ENCODE measurements at places on chromosomes 11 and 22.

- no peak for DNase-seq
Measured at GRCh38 chr22:29150701-29151100, 55.0 kb upstream of the EMID1 start.

DNA sequence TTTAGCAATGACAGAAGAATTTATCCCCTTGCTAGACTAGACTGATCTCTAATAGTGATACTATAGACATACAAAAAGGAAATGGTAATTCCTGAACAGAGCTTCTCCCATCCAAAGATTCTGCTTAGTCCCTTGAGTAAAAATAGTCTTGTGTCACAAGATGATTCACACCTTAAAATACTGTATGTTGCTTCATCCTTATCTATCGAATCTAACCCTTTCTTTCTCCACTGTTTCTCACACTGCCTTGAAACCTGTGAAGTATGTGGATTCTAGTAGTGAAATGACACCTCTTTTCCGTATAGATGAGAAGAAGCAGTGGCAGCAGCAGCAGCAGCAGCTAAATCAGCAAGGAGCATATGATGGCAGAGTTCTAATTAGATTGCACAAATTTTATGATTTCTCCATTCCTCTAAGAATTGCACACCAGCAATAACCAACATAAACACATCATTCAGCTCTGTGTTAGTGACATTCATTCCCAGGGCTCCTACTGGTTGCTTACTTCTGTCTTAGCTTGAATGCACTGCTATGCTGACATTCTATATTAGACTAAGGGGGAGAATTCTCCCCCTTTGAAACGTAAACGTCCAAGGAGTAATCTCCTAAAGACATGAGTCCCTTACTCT, 14.6 kb downstream of the KCNA4 start:
- no peak for DNase-seq

DNA sequence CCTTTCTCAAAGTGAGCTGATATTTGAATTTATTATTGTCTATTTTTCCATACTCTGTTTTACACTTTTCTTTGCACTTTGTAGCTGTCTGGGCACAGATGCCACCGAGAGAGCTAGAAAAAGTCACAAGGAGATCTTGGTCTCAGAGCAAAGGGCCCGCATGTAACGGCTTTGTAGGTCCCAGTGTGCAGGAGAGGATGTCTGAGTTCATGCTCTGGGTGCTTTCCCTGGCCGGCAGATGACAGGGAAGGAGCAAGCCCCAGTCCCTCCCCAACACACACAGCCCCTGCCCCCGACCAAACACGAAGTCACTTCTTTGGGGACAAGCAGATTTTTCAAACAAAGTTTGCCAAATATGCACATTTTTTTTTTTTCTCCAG, 55.8 kb downstream of the SMIM38 start:
- no peak for DNase-seq

- no peak for DNase-seq
Measured at GRCh38 chr11:75022296-75022695, 33.6 kb downstream of the NEU3 start.

DNA sequence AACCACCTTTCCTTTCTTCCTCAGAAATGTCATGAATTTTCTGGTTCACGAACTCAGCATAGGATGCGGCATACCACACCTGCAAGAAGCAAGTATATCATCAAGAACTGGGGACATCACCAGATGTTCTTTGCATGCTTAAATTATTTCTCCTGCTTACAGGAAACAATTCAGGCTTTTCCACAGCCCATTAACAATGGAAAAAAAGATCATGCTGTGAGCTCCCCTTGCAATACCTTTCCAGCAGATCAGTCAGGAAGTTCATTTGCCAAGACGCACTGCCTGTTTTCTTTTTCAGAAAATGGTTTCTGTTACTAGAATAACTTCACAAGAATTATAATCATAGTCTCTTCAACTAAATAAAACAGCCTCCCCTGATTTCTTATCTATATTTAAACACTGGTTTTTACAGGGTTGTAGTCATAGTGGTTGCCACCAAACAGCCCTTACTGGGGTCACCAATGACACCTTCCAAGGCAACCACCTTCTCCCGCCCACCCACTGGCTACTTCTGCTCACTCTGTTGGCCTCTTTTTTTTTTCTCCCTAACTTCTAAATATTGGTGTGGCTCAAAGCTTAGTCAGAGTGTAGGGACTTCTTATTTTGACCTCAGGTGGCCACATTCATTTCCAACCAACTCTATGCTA, 42.3 kb upstream of the NFRKB start:
- DNase-seq: no peak

GRCh38 chr11:76436020-76436419, 8.8 kb upstream of the EMSY start:
- DNase-seq: no peak

DNA sequence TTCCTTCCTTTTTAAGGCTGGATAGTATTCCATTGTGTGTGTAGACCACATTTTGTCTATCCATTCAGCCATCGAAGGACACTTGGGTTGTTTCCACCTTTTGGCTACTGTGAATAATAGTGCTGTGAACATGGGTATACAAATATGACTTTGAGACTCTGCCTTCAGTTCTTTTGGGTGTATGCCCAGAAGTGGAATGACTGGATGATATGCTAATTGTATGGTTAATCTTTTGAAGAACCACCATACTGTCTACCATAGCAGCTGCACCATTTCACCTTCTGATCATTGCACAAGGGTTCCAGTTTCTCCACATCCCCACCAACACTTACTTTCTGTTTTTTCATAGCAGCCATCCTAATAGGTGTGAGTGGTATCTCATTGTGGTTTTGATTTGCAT, 30.3 kb downstream of the SGSM1 start:
- no peak for DNase-seq

DNA sequence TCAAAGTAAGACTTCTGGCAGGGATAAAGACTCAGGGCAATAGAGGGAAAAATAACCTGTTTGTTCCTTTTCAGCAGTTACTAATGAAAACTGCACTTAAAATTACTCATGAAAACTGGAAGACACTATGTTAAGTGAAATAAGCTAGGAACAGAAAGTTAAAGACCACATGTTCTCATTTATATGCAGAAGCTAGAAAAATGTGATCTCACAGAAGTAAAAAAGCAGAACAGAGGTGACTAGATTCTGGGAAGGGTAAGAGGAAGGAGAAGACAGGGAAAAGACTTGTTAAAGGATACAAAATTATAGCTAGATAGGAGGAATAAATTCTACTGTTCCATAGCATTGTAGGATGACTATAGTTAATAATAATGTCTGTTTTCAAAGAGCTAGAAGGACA, 22.2 kb downstream of the HPS5 start:
- DNase-seq: no peak

DNA sequence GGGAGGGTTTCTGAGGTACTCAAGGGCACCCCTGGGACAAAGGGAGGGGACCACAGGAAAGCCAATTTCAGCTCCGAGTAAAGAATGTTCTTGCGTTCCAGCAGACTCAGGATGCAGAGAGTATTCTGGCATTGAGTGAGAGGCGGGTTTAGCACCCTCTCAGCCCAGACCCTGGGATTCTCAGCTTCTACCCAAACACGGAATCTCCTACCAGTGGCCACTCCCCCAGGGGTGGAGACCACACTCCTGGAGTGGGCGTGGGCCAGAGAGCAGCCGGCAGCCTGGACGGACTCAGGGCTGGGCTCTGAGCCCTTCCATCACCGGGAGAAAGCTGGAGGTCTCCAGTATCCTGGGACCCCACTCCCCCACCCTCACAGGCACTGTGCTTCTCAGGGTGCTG, 26.1 kb upstream of the TTLL12 start:
- no peak for DNase-seq

GRCh38 chr11:84289381-84289906, 1003.3 kb upstream of the CCDC90B start:
- no peak for DNase-seq

GRCh38 chr11:7892059-7892699, 38.9 kb downstream of the OR10A6 start:
- peak; percentile 58 for DNase-seq

DNA sequence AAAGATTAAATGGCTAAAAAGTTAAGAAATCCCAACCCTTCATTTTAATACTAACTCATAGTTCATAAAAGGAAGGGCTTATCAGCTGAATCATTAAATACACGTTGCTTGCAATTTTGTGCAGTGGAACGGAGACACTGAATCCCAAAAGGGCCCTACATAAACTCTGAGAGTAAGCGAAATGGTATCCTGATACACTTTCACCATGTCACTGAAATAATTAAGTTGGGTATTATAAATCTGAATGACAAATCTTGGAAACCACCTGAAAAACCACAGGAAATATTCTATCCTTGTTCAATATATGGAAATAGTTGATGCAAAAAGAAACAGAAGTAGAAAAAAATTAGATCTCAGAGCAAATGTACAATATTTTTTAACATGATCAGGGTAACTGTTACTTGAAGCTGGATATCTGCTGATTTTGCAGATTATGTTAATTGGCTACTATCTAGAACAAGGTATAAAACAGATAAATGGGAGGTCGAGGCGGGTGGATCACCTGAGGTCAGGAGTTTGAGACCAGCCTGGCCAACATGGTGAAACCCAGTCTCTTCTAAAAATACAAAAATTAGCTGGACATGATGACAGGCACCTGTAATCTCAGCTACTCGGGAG, 55.1 kb downstream of the MAML2 start:
- no peak for DNase-seq

GRCh38 chr11:47225552-47226400, 11.0 kb downstream of the DDB2 start:
- DNase-seq: no peak

- DNase-seq: no peak
Measured at GRCh38 chr11:56764976-56765375, 16.5 kb upstream of the OR9G4 start.

DNA sequence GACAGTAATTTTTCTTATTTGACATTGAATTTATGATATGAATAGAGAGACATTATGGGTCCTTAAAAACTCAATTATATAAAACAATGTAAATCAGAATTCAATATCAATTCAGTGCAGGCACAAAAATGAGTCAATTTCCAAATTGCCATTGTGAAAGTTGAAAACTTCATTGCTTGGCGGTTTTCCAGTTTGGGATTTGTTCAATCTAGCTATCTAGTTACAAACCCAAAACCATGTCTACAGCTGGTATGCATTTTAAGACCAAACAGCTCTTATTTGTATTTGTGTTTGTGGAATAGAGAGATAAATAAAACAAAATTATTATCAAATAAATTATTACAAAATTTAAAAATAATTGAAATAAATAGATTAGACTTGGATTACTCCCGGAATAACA, 1206.6 kb upstream of the RAG2 start:
- no peak for DNase-seq

DNA sequence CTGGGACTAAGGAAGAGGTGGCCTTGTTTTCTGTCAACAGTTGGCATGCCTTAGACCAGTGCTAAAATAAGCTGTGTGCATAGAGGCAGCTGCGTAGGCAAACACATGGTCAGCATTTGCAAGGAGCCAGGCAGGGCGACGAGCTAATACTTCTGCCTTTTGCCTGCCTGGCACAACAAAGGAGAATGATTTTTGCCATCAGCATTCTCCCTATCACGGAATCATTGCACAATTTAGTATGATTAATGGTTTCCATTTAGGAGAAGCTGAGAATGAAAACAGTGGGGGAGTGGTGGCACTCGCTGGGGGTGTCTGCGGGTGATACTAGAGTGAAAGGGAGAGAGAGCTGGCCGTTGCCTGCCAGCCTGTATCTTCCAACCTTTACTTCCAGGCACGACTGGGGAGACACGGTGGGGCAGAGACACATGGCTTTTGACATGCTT, 336.0 kb downstream of the CADM1 start:
- DNase-seq: no peak

- DNase-seq: no peak
Measured at GRCh38 chr22:45534339-45535192, 31.9 kb downstream of the FBLN1 start.

- DNase-seq: peak; percentile 87
Measured at GRCh38 chr11:130448416-130449309, at the start of gene ADAMTS15. Gene ADAMTS15, plus strand, starts transcription at chr11:130448645. Its CDS starts 329 bp downstream, at chr11:130448974.

DNA sequence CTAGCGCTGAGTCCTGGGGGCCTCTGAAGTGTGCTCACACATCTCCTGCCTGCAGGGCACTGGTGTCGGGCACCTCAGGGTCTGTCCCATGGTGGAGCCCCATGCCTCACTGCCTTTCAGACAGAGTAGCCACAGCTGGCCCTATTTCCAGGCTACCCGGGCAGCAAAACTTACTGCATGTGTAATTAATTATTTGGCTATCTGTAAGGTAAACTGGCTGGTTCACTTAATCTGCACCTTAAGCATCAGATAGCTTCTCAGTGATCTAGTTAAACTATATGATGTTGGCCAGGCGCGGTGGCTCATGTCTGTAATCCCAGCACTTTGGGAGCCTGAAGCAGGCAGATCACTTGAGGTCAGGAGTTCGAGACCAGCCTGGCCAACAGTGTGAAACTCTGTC, 5.3 kb downstream of the PNPLA3 start:
- DNase-seq: no peak

DNA sequence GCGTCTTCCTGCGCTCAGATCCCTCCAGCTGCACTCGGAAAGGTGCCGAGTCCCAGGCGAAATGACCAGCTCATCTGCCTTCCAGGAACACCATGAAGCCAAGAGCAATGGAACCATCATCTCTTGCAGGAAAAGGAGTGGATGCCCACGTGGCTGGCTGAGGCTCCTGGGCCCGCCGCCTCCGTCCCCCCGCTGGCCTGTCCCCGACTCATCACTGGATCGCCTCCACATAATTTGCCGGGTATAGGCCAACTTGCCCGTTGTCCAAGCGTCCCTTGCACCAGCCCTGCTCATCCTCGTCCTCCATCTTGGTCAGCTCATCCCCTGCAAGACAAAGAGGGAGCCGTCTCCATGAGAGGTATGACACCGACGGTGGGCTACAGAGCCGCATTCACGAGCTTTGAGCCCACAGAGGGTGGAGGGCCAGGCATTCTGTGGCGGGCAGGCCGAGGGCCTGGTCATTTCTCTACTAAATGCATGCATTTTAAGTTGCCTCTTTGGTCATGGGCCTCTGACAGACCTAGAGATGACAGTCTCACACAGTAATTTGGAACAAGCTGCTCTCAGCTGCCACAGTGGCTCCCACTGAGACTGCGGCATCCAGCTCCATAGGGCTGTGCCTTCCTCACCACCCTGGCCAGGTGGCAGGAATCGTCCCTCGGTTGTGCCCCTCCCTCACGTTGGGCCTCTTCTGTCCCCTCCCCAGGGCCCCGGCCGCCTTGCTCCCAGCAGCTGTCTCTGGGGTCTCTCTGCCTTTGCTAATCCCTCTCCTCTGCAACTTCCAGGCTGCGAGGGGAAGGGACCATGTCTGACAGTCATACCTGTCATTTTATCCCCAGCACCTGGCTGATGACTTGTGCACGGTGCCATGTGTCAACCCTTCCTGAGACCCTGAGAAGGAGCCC, 14.3 kb upstream of the ARFGAP3 start:
- DNase-seq: no peak

- DNase-seq: no peak
Measured at GRCh38 chr11:112321501-112322172, 61.0 kb upstream of the PLET1 start.

- DNase-seq: no peak
Measured at GRCh38 chr22:24285245-24285644, 14.6 kb downstream of the SPECC1L start.

- DNase-seq: no peak
Measured at GRCh38 chr11:36008584-36008983, 64.7 kb downstream of the LDLRAD3 start.

DNA sequence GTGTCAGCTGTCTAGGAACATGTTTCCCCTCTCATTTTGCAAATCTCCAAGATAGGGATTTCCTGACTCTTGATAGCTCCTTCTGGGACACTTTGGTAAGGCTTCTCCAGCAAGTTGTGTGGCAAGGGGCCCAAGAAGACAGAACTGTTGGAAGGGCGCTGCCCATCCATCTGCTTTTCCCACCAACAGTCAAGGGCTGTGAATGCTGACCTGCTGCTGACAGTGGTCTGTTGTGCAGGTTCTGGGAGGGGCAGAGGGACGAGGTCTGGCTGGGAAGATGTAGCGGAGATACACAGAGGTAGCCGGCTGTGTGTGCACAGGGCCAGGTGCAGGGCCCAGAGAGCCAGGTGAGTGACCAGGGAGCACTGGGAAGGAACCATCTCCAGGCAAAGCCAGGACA, 12.2 kb downstream of the BCR start:
- DNase-seq: no peak

All from amniotic stem cell (primary cell).